Breast epithelium (tissue), 4 donors: ENCODE measurements at places on chromosomes 5 and 9. TPM values are rescaled to one million over a fixed set of nuclear protein-coding genes. Genes with fewer than 3 reads are reported as not detected.

PLEKHG4B gene
- total RNA-seq = not detected

HTR4 gene
- total RNA-seq = 0.66 TPM

CARTPT gene
- total RNA-seq = not detected

KIAA0825 gene
- total RNA-seq = 7.9 TPM

- peak; percentile 91 for DNase-seq
Observed at GRCh38 chr5:6766604-6767093, 53.4 kb downstream of the TENT4A start.

GRCh38 chr5:30765227-30765626, 428.3 kb upstream of the CDH6 start:
- DNase-seq = no peak

DNA sequence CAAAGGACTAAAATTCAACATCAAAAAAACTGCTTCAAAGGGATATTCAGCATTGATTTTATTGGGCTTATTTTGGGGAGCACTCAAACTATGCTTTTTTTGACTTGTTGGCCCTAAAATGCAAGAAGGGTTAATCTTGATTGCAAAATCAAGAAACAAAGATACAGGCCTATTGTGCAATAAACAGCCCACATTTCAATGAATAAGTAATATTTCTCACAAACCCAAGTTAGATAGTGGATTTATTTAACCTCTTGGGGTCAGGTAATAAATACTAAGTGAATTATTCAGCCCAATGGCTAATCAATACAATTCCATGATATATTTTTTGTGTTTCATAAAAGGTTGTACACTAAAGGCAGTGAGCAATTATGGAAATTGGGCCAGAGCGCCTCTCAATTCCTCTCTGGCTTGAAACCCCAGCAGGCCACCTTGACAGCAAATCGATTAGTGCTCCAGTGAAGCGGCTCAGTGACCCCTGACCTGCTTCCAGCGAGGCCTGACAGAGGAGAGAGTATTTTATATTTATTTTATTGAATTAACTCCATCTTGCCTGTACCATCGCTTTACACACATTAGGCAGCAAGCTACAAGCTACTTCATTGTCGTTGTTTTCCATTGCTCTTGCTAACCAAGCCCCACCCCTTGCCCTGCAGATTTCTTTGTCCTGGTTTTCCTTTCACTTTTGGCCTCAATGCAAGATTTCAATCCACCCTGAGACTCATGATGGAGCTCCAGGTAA, 65.5 kb downstream of the EBF1 start:
- DNase-seq = no peak

DNA sequence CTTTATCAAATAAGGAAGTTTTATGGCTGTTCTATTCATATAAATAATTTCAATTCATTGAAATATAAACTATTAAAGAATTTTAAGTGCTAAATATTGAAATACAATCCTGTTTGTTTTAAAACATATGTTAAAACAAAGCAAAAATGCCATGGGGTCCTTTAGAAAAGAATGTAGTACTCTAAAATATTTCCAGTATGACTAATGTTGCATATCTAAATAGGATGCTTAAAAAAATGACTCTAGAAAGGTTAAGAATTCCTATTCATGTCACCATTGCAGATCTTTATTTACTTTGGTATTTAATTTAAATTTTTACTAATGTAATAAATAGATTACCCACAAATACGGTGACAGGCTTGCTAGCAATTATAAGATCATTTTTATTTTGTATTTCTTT, 132.3 kb downstream of the ZNF608 start:
- DNase-seq = no peak

DNA sequence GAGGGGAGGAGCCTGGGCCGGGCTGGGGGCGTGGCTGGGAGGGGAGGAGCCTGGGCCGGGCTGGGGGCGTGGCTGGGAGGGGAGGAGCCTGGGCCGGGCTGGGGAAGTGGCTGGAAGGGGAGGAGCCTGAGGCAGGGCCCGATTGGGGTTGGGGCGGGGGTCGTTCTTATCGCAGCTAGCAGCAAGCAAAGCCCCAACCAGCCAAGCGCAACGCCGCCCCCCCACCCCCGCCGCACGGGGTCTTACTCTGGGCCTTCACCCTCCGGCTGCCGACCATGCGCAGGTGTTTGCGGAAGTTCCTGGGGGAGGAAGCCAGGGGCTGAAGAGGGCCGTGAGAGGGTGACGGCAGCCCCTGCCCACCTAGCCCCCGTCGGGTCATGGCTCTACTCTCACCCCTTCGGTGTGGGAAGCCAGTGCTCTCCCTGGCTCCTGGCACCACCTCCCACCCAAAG, 5.0 kb downstream of the NSMF start:
- DNase-seq = no peak

DNA sequence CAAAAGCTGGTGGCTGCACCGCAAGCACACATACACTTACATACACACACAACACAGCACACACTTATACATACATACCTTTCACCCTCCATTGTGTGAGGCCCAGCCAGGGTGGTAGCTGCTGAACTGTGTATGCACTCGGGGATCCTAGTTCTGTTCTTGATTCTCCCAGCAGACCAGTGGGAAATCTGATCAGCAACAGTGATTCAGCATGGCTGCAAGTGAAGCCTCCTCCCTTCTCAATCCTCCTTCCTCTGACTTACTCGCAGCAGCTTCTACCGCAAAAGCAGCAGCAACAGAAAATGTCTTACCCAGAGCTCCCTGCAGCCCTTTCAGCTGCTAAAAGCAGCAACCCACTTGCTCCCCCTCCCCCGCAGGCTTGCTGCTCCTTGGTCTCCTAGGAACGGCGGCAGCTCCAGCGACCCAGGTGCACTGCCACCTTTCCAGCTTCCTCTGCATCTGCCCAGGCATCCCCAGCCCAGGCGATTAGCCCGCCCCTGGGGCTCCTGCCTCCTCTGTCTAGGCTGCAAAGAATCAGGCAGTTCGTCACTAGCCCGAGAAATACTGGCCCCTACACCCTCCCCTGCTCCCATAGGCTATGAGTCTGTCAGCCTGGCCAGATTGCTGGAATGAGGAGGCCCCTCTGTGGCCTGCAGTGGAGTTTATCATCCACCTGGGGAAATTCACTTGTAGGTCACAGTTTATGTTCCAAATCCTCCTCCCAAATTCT, at the start of gene KLHL3:
KLHL3 (minus strand) TSS at position 535 of the 730 bp plus-strand sequence; CDS start at position 92, 443 bp downstream.
- no peak for DNase-seq

DNA sequence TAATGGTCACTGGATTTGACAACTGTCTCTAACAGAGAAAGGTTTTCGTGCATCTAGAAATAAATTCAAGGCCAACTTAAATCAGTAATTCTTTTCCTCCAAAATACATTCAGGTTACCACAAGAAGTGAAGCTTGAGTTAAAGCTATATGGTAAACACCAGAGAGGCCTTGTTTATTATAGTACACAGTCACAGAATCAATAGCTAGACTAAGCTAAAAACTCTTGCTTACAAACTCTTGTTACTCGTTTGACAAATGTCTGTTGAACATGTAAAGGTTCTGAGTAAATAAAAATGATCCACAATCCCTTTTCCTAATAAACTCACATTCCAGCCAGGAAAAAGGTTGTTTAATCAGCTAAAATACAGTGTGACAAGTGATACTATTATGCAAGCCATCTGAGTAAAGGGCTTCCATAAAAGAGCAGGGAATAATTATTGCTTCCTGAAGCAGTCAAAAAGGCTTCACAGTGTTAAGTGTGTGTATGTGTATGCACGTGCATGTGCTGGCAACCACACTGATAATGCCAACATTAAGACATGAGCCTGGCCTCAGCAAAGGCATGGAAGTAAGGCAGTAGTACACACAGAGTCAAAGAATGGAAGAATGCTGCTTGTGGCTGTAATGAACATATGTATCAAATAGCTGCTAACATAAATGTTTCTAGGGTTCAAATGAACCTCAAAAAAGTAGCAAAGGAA, 12.8 kb downstream of the PTAR1 start:
- DNase-seq = no peak

DNA sequence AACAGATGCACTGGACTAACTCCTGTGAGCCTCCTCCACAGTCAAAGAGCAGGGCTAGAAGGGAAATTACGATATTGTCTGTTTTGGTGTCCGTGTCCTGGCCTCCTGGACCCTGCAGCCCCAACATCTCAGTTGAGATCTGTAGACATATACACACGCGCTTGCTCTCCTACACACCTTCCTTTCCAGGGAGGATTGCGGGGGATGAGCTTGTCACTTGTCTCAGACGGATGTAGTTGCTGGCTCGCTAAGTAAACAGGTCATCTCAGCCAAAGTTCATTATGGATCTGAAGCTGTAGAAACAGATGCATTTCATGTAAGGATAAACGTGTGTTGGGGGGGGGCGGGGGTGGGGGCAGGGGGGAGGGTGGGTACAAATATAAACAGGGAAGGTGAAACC, 549.3 kb downstream of the CCDC171 start:
- no peak for DNase-seq

DNA sequence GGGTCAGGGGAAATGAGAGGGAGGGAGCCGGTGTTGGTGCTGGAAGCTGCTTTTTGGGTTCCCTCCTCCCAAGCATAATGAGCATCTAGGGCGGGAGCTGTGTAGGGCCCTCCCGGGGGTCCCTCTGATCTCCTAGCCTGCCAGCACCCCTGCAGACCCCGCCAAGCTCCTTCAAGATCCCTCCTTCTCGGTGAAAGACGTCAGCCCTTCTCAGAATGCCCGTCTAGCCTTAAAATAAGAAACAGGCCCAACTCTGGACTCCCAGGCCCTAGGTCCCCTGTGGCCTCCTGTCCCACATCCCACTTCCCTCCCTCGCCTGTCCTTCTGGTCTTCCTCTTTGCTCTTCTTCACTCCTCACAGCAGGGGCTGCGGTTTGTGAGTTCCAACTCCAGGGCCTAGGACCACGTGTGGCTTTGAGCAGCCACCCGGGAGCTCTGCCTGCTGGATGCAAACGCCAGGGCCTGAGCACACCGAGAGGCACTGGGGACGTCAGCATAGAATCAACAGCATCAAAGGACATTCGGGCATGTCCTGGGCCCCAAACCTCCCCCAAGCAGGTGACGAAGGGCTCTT, 8.8 kb upstream of the SCGB3A1 start:
- DNase-seq = no peak

DNA sequence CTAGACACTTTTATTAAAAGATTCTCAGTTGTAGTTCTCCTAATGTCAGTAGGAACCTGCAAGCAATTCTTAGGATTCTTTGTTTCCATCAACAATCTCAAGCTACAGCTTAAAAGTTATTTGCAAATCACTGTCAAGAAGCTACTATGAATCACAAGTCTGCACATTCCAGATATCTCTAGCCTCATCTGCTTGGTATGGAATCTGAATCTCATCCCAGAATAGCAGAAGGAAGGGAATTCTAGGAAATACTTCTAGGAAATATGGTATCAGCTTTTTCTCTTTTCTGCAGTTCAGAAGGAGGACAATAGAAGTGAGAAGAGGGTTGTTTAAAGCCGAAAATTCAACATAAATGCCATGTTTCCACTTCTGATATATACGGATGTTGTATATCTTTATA, 792.2 kb upstream of the CDH9 start:
- no peak for DNase-seq

DNA sequence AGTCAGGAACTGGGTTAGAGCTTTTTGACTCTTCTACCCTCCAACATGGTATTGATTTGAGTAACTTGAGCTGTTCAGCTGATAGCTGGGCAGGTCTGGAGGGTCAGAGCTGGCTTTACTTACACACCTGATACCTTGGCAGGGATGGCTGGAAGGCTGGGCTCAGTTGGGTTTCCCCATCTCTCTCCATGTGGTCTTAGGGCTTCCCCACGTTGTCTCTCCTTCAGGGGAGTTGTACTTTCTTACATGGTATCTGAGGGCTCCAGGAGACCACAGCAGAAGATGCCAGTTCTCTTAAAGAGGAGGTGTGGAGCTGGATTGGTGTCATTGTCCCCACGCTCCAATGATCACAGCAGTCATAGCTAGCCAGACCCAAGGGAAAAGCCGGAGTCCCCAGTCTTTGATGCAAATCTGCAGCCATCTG, 25.6 kb downstream of the ISOC1 start:
- no peak for DNase-seq

DNA sequence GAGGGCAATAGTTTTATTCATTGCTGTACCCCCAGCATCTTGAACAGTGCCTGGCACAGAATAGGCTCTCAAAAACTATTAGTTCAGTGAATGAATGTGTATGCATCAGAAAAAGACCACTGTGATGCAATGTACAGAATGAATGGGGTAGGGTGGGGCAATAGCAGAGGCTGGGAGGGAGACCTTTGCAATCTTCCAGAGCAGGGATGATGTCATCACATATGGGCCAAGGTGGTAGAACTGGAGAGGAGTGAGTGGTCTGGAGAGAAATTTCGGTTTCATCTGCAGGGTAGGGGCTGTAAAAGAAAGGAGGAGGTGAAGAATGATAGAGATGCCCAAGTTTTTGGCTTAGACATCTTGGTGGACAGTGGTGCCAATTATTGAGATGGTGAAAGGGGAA, 23.4 kb upstream of the ARAP3 start:
- no peak for DNase-seq
